ENCODE measurements at places on chromosomes 3 and 15.

GRCh38 chr15:71194286-71194685, 79.0 kb downstream of the THSD4 start:
- no peak for DNase-seq

DNA sequence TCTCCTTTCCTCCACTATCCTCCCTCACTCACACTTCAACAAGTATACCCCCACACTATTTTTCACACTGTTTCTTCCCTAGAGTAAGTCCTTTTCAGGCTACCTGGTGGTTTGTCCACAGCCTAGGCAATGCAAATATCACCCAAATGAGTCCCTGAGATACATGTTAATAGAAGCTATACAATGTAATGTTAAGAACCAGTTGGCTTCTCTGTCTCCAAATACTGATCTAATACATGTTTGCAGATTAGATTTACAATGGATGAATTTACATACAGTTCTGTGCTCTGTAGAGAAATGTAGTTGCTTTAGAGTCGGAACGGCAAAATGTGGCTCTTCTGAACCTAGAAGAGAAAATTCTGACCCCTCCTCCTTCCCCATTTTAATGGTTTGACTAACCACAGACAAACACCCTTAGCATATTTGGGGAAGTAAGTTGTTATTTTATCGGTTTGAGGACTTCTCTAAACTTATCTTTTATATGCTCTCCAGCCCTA, 63.6 kb upstream of the MBNL1 start:
- DNase-seq = no peak

GRCh38 chr3:52452570-52453221, 1.1 kb downstream of the TNNC1 start:
- DNase-seq = no peak

GRCh38 chr3:156553705-156554356, 1.1 kb downstream of the SSR3 start:
- DNase-seq = no peak

DNA sequence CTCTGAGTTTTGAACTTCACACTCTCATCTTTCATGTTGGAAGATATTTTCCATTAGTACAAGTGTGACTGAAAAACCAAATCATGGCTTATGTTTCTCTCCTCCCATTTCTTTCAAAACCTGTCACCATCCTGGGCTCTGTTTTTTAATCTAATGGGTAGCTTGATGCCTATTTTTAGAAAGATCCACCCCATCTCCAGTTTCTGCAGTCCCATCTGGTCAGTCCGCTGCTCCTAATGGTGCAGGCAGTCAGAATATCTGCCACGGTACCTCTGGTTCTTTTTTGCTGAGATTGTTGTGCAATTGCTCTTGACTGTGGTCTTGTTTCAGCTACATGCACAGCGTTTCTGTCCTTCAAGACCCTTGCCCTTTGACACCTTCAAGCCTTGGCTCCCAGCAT, 240.9 kb upstream of the CADM2 start:
- DNase-seq = no peak

- no peak for DNase-seq
Observed at GRCh38 chr3:22960105-22960984, 242.8 kb upstream of the UBE2E2 start.

DNA sequence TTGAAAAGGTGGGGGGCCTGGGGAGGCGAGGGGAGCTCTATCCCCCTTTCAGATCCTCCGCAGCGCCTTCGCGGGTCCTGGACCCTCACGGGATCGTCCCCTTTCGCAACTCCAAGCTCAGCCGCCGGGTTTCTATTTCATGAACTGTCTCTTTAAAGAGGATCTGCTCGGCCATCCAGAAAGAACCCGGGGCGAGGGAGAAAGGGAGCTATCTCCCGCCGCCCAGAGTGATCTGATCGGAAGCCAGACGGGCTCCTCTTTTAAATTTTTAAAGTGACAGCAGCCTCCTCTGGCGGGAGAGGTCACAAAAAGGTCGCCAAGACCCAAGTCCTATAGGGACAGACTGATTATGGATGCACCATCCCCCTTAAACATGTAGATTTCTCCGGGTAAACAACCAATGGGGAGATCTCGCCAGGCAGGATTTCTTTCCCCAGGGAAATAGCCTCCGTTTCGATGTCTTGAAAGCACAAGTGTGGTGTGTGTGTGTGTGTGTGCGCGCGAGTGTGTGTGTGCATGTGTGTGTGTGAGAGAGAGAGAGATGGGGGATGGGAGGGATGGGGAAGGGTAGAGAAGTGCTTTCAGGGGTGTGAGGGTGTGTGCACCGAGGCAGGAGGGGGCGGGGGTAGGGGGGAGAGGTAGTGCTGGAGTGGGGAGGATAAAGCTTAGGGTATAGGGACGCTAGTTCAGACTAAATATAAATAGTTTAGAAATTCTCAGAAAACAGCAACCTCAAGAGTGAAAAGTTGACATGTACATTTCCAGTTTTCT, 516.1 kb downstream of the MECOM start:
- no peak for DNase-seq

- DNase-seq = no peak
Observed at GRCh38 chr15:69194854-69195253, 34.4 kb downstream of the GLCE start.

DNA sequence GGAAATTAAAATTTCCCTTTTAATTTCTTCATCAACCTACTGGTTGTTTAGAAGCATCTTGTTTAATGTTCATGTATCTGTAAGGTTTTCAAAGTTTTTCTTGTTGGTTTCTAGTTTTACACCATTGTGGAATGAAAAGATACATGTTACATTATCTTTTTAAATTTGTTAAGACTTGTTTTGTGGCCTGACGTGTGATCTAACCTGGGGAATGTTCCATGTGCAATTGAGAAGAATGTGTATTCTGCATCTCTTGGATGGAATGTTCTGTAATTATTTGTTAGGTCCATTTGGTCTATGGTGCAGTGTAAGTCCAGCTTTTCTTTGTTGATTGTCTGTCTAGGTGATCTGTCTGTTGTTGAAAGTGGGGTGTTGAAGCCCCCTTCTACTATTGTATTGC, 45.7 kb downstream of the THSD4 start:
- no peak for DNase-seq

- DNase-seq = no peak
Observed at GRCh38 chr15:52765785-52766184, 24.4 kb downstream of the ONECUT1 start.

DNA sequence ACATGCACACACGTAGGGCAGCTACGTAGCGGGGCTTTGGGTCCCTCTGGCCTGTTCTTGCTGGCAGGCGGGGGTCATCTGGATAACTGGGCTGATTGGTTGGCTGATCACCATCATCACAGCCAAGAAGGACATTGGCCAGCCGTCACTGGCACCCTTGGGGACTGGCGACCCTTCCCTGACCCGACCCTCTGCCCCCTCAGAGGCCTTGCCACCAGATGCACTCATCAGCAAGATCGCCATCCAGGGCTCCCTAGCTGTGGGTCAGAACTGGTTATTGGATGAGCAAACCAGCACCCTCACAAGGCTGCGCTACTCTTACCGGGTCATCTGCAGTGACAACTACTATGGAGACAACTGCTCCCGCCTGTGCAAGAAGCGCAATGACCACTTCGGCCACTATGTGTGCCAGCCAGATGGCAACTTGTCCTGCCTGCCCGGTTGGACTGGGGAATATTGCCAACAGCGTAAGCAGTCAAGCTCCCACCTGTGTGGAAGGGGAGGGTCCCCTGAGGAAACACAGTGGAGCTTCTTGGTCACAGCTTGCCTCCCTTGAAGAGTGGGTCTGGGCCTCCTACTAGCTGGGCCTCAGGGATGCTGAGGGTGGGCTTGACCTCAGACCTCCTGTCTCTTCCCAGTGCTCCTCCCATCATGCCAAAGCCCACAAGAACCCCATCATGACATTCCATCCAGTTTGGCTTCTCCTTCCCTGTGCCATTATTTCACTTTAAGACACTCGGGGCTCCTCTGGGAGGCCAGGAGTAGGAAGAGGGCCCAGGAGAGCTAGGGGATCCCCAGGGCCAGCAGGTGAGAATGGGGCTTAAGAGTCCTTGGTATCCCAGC, 2.4 kb downstream of the DLL4 start:
- no peak for DNase-seq

GRCh38 chr15:92608866-92609700, 46.5 kb downstream of the FAM174B start:
- DNase-seq = no peak

DNA sequence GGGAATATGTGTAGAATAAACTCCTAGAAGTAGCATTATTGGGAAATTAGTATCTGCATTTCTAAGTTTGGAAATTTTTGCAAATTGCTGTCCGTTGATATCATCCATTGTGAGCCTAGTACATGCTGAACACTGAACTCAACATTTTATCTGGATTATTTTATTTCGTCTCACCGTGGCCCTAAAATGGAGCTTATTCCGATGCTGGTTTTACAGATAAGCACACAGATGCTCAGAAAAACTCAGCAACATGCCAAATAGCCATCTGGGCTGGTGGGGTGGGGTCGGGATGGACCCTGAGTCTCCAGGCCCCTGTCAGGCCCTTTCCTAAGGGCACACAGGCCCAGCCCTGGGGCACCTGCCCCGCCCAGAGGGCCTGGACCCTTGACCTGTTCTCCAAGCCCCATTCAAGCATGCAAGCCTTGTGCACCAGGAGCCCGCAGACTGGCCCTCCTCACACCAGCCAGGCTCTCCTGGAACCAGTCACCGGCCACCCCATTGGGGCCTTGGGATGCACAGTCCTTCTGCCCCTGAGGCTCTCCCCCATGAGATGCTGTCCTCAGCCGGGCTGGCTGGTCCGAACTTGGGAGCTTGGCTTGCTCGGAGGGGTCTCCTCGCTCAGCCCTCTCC, 20.7 kb upstream of the KLF13 start:
- no peak for DNase-seq
